Activated CD4-positive, CD25-positive, alpha-beta regulatory T cell (primary cell): ENCODE measurements at places on chromosomes 12 and 14.

DNA sequence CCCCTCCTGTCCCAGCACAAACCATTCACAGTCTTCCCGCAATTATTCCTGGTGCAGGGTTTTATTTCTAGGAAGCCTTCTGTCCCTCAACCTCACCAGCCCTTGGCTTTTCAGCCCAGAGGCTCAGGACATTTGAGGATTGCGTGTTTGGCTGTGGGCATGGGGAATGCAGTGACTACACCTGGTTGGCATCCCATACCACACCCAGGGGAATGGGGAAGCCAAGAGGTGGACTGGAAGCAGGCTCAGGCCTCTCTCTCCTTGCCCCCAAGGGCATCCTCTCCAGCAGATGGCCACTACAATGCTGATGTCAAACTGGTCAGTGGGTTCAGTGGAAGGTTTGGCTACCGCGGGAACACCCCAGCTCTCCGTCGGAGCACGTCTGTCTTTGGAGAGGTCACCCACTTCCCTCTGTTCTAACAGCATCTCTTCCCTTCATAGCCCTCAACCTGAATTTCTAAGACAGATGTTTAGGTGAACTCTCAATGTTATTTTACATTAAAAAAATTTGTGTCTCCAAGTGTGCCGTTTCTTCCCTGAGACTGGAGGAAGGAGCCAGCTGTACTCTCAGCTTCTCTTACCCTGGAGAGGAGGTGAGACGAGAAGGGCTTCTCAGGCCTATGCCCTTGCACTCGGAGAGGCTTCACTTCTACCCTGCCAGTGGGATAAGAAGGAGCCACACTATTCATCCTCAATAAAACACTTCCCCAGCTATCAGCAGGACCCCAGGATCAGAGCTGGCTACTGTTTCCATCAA is 35.5 kb downstream of the DCAF4 start:
- no peak for DNase-seq

- DNase-seq: no peak
These were observed 8.3 kb upstream of the C14orf180 start for GRCh38 chr14:104571246-104571645.

GRCh38 chr14:61347826-61348443 is 26.6 kb downstream of the PRKCH start:
- DNase-seq: no peak

DNA sequence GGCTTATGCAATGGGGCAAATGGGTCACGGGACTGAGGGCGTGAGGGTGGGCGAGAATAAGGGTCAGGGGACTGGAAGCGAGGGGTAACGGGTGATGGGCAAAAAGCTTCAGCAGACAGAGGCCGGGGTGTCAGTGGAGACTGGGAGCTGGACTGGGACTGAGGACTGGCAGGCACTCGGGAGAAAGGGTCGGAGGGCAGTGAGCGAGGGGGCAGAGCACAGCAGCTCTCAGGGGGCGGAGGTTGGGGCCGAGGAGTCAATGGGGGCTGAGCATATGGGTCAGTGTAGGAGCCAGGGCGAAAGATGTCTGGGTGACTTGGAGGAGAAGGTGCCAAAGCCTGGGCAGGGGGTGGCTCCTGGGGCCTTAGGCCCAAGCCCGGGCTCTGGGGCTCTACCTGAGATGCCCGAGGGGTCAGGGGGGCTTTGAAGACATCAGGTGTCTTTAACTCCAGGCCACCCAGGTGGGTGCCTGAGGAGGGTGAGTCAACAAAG is 20.2 kb downstream of the KMT2D start:
- no peak for DNase-seq

DNA sequence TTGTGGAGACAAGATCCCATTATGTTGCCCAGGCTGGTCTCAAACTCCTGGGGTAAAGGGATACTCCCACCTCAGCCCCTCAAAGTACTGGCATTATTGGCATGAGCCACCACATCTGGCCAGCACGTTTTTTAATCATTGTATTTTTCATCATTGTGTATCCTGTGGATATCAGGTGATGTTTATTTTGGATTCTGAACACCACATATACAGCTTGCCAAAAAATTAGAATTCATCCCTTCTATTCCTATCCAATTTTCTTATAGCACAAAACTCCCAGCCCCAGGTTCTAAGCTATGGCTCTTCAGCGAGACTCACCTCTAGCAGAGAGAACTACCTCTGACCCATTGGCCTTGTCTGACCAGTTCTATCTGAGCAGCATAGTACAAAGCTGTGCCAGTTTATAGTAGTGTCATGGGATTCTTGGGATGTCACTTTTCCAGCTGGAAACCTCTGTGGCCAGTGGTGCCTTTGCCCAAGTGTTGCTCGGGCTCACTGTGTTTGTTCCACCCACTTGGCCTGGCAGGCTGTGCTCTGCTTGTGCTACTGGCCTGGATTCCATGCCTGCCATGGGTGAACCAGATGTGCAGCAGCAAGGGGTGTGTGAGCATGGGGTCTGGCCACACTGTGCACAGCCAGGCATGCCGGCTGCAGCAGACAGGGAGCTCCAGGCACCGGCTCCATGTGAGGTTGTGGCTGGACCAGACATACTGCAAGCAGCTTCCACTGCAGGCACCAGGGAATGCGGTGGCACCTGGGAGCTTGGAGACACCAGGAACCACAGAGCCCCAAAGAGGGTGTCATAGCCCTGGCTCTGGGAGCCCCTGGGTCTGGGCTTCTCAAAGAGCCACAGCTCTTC is 37.2 kb downstream of the TIMELESS start:
- no peak for DNase-seq

DNA sequence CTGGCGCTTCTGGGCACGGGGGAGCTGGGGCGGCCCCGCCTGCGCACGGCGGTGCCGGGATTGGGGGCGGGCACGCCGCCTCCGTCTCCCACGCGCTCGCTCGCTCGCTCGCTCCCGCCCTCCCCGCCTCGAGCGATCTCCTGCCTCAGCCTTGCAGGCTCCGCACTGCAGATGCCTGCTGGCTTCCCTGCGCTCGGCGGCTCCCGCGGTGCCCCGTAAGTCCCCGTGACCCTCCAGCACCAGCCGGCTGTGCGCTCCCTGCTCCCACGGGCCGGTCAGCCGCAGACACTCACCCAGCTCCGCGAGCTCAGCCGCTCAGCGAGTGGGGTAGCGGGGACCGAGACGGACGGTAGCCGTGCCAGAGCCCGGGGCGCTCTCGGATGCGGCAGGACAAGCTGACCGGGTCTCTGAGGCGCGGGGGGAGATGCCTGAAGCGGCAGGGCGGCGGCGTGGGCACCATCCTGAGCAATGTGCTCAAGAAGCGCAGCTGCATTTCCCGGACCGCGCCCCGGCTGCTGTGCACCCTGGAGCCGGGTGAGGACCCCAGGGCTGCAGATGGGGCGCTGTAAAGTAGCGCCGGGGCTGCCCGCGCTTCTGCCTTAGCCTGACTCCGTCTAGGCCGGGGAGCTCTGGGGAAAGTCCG is at the start of gene TBC1D30:
Gene TBC1D30, plus strand, starts transcription at position 148 of the 643 bp plus-strand sequence. Its CDS starts 233 bp downstream, at position 381.
- DNase-seq: no peak

DNA sequence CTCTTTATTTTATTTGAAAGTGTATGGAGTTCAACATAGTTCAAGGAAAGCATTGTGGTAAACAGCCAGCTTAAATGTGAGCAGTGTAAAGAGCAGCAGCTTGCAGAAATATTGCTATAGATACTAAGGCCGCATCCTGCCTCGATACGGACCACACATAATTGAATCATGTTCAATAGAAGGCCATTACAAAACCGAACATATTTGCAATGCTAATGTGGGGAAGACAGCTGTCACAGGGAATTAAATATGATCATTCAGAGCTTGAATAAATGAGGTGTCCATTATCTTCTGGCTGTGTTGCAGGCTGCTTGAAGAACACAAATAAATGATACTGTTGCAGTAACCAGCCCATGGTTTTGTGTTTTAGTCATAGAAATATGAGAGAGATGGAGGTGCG is 173.2 kb downstream of the BRMS1L start:
- no peak for DNase-seq

GRCh38 chr12:76679778-76680177 is 84.1 kb upstream of the ZDHHC17 start:
- no peak for DNase-seq

DNA sequence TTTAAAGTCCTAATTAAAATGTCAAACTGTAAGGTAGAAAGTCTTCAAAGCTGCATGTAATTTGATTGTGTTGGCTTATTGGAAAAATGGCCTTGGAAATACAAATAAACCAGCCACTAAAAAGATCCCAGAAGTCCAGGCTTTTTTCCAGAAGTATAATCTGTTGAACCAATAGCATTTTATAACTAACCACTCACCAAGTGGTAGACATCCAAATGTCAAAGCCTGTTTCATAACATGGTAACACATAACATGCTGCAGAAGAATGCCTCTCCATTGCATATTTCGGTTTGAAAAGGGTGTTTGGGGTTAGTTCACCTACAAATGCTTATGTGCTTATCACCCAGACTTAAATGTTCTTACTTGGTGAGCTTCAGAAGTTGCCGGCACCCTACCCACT is 183.7 kb upstream of the DIO2 start:
- DNase-seq: no peak

- no peak for DNase-seq
These were observed 28.2 kb upstream of the CD27 start for GRCh38 chr12:6416596-6416995.

DNA sequence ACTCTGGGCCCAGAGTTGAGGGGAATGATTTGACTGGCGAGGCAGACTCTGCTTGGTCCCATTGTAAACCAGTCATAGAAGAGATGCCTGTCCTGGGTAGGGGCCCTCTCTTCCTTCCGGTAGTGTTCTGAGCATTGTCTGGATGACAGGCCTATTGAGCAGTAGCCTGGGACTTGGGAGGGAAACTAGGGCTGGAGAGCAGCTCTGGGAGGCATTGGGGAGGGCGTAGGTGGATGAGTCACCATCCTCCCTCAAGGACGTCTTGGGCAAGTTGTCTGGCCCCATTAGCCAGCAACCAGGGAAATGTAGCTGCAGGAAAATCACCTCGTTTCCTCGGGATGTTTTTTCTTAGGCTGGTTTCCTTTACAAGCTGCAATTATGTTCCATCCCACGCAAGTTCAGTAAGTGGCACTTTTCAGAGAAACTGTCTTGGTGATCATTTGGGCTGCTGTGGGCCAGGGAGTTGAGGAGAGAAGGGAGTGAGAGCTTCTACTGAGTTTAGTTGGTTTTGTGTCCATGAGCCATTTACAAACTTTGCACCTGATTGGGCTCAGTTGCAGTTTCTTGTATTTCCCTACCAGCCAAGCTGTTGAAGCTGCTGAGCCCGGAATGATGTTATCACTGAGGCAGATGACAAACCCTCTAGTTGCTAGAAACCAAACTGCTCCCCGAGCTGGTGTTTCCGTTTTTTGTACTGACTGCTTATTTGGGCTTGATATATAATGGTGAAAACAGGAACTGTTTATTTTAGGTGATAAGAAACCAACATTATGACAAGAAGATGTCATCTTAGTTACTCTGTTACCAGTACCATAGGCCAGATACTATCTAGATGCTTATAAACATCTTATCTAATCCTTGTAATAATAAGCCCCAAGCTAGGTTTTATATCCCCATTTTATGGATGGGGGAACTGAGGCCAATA is 147.6 kb downstream of the CHST11 start:
- DNase-seq: no peak

DNA sequence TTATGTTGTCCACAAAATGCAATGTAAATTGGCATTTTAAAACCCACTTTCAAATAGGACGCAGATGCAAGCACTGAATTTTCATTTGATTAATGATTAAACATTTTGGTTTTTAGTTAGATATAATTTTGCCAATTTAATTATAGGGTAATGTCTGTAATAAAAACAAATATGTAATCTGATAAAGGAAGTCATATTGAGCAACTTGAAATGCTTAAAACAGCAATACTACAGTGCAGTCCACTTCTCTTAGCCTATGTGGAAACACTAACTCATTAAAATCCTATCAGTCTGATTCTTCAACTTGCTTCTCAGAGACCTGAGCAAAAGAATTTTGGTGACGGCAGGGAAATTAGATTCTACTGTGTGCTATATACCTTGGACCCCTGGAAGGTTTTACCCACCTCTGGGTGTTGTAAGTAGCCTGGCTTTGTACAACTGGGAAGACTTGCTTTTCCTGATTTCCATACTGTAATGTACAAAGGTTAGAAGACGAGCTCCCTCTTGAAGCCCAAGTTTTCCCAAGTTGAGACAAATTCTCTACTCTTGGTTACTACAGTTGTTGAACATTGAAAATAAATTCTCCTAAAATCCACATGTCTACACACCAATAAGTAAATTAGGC is 4.1 kb downstream of the TRHDE start:
- no peak for DNase-seq

GRCh38 chr14:34501004-34501580 is 38.4 kb downstream of the EAPP start:
- DNase-seq: no peak

DNA sequence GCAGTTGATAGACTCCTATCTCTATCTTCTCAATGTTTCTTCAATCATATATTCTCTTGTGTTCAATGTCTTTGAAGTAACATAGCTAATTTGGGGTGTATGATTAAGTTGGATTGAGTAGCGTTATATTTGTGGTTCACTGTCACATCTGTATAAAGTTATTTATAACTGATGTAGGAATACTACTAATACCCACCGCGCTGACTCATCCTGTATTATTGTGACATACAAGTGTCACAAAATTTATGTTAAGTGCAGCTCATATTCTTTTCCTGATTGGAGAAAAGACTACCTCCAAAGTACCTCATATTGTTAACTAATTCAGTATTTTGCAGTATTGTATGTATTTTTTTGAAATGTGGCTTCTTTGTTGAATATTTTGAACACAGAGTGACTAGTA is 940.8 kb downstream of the SLC6A15 start:
- no peak for DNase-seq

GRCh38 chr14:28746247-28746646 is 20.3 kb upstream of the FOXG1 start:
- DNase-seq: no peak

DNA sequence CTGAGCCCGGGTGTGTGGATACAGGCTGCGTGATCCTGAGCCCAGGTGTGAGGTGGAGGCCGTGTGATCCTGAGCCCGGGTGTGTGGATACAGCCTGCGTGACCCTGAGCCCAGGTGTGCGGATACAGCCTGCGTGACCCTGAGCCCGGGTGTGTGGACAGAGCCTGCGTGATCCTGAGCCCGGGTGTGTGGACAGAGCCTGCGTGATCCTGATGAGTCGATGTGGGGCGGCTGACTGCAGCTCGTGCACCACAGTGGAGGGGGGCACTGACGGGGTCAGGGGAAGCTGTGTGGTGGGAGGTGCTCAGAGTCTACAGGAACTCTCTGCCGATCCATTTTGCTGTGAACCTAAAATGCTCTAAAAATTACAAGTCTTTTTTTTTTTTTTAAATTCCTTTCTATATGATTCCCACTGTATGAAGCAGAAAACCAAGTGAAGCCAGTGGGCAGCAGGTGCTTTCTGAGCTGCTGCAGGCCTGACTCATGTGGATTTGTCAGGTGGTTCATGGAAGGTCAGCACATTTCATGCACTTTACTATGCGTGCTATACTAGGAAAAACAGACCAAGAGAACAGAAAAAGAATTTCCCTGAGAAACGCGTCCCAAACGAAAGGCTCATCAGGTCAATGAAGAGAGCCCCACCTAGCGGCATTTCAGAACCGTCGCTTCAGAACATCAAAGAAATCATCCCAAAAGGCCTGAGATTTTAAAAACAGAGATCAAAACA is 19.3 kb downstream of the BRF1 start:
- no peak for DNase-seq
